ENCODE measurements at places on chromosomes 12 and 14.
A peak's percentile ranks its signal among the peaks of the same experiment; 100 is the strongest.

- no peak for DNase-seq
Measured at GRCh38 chr12:81010641-81011040, 67.2 kb upstream of the ACSS3 start.

- DNase-seq: no peak
Measured at GRCh38 chr12:111780166-111780565, 13.4 kb downstream of the ALDH2 start.

GRCh38 chr12:54565986-54566544 lies 16.7 kb downstream of the PDE1B start:
- no peak for DNase-seq

DNA sequence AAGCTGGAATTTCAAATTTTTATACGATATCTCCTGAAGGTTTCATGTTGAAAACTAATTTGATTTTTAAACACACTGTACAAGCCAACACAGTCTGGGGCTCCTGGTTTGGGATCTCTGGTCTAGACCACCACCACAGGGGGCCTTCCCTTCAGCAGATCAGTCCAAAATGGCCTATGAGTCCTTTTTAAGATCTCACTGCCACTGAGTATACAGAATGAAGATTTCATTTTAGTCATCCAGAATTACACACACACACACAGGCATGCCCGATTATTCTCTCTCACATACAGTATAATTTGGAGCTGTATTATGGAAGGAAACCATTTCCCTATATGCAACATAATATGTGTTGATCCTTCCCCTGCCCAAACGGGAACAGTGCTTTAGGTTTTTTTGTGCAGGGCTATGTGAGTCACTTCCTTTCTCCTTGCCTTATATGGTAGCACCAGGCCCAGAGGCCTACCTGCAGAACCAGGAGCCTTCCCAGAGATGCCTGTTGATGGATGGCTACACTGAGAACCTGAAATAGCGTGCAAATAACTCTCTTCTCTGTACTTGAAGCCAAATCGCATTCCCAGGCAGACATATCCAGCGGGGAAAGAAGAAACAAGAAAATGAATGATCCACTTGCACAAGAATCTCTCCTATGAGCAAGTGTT lies 28.1 kb upstream of the WNK1 start:
- no peak for DNase-seq

- DNase-seq: no peak
Measured at GRCh38 chr12:10247436-10248058, 34.9 kb downstream of the GABARAPL1 start.

- DNase-seq: no peak
Measured at GRCh38 chr14:75182821-75183220, 6.4 kb upstream of the TMED10 start.

DNA sequence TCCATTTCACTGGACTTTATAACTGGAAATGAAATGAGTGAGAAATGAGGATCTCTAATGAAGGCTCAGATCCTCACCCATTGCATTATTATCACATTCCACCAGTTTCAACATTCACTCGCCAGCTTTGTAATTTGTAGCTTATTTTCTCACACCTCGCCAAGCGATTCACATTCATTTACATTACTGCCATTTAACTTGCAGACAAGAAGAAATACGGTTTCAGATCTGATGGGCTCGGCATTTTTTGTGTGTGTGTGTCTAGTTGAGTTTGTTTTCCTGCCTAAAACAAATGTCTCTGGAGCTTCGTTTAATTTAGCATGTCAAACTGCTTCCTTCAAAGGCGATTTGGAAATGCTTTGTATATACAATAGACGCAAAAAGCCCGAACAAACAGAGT lies 132.2 kb downstream of the FLRT2 start:
- no peak for DNase-seq

DNA sequence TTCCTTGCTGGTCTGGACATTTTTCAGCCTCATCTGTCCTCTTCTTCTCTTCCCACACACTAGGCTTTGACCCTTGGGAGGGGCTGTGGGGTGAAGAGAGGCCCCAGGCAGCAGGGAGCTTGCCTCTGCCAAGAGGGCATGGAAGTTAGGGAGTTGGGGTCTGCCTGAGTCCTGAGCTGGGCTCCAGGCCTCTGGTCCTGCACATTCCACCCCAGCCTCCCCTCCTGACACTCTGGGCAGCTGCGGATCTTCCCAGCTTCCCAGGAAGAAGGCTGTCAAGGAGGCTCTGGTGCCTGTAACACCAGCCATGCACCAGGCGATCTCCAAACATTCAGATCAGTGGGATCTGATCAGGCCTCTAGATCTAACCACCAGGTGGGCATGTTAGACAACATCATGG lies 169.1 kb upstream of the PRMT8 start:
- no peak for DNase-seq

DNA sequence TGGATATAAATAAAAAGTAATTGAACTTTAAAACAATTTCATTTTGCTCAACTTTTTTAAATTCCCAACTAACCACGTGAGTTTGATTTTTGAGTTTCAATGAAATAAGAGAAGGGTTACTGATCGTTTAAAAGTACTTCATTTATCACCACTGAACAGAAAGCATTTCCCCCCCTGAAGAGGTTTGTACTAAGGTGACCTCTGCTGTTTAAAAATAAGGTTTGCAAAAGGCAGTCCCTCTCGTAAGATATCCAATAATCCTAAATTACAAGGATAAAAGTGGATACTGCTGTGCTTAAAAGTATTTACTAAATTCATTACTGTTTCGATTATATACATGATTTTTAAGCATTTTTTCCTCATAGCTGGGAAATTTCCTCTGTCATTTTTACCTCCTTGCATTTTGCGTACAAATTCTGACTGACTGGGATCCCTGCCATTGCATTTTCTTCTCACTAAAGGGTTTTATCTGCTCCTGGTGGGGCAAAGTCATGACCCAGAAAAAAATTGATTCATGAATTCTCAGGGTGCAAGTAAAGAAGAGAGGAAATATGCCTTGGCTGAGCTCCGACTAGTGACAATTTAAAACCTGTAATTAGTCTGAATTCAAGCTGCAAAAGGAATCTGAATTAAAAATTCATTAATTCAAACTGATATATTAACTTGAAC lies 463.8 kb downstream of the PRKD1 start:
- DNase-seq: no peak

- DNase-seq: peak; percentile 39
Measured at GRCh38 chr12:62210422-62210821, 49.8 kb upstream of the USP15 start.

GRCh38 chr14:104341532-104342434 lies 203.4 kb downstream of the KIF26A start:
- DNase-seq: no peak

- DNase-seq: no peak
Measured at GRCh38 chr12:75389706-75390105, 1.2 kb upstream of the GLIPR1L2 start.

DNA sequence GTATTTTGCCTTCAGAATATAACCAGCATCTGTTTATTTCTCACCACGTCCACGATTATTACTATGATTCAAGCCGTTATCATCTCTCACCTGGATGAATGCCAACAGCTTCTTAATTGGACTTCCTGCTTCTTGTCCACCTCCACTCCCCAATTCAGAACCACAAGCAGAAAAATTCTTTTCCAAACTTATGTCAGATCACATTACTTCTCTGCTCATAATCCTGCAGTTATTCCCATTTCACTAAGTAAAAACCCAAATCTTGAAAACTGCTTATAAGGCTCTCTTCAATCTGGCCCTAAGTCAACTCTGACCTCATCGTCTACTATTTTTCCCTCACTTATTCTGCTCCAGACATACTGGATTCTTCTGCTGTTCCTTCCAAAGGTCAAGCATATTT lies 2.0 kb downstream of the CRY1 start:
- DNase-seq: no peak

- no peak for DNase-seq
Measured at GRCh38 chr12:68899251-68899771, 33.7 kb downstream of the CPM start.

All from CD8-positive, alpha-beta T cell (primary cell).